SK-MEL-5 (cell line): ENCODE measurements at places on chromosomes 12 and 14.

GRCh38 chr12:124550123-124551089, 17.0 kb downstream of the NCOR2 start:
- DNase-seq = no peak

DNA sequence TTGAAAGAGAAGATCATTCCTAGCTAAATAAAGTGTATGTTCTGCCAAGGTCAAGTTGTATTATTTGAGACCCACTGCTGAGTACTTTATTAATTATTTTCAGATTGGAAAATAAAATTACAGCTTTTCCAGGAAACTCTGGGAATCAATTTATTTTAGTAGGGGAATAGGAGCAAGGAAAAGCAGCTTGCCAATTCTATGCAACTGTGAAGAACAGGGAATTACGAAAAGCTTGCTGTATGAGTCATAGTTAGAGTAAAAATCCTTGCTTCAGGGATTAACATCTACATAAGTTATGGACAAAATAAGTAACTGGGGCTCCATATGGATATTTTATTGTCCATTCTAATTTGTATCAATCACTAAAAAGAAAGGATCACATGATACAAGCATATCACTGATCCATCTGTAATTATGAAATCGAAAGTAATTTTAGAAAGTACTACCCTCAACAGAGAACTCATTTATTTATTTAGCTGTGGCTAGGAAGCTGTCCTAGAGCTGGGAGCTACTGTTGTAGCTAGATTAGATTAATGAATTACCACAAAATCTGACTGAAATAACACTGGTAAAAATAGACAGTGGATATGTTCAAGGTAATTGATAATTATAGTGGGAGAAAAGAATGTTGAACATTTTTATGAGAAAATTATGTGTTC, 303.5 kb upstream of the NPAS3 start:
- peak; percentile 21 for DNase-seq

- no peak for DNase-seq
Observed at GRCh38 chr12:104586351-104586919, 129.7 kb downstream of the CHST11 start.

DNA sequence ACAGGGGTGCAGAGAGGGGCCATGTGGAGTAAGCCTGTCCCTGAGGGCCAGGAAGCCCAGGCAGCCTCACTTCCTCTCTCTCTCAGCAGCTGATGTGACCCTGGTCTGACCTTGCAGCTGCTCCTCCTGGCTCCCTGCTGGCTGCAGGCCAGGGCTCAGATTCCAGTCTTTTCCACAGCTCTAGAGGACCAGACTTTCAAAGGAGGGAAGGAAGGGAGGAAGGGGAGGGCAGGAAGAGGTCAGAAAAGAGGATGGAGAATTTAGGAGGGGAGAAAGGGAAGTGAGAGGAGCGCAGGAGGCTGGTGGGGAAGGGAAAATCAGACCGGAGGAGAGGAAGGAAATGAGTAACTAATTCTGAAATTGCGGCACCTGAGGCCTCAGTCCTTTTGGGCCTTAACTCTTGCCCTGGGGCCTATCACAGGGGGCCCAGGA, 40.9 kb upstream of the VASH1 start:
- DNase-seq = no peak

DNA sequence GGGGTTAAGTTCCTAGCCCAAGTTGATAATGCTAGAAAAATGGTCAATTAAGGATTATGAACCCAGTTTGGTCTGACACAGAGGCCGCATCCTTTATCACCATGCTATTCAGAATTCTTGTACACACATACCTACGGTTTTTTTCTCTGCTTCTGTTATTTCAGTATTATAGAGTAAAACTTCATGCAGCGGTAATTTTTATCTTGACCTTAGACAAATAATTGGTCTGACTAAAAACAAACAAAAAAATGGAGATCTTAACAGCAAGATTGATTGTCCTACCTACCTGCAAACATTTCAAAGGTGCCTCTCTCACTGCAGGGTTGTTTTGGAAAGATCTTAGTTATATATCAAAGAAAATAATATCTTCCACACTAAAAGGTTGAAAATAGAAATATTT, 201.9 kb upstream of the PRICKLE1 start:
- no peak for DNase-seq

DNA sequence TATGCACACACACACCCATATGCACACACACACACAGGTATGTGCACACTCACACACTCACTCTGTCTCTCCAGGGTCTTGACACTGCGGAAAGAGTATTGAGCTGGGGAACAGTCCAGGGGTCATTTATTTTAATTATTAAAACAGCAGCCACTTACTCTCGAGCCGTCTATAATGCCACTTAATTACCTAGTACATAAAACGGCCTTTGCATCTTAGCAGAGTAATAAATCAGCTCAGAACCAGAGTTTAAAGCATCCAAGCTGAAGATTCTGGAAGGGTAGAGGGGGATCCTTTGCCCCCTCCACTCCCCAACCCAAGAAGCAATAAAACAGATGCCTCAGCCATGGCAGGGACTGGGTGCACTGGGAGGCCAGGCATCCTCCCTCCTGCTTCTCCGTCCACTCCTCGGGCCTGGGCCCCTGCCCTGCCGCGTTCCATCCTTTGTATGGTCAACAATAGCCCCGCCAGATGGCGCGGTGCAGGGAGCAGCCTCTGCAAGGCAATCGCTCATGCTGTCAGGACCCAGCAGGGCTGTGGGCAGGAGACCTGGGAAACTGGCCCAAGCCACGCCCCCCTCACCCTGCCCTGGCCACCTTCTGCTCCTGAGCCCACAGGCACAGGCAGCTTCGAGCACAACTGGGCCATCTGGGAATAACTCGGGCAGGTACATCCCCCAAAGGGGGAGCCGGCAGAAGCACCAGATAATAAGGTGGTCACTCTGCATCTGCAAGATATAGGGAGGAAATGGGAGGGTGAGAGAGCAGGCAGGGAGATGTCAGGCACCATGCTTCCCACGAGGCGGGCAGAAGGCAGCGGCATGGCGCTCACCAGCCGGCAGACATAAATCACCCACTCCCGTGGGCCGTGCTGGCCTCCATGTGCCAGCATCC, 40.9 kb downstream of the CCDC85C start:
- DNase-seq = peak; percentile 79

DNA sequence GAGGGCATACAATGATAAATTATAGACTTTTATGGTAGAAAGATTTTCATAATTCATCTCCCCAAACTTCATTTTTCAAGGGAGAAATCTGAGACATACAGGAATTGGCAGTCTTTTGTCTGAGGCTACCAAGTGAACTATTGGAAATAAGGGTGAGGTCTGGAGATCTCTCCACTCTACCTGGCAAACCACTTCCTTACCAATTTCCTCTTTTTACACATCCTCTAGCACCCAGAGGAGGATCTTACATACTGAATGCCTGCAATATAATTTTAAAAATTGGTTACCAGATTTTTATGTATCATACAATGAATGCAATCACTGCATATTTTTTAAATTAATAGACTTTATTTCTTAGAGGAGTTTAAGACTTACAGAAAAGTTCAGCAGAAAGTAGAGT, 6.6 kb downstream of the PDE6H start:
- DNase-seq = no peak

GRCh38 chr12:12008931-12009611, 61.7 kb upstream of the BCL2L14 start:
- peak; percentile 97 for DNase-seq

GRCh38 chr14:76257842-76258397, 106.2 kb downstream of the GPATCH2L start:
- DNase-seq = no peak

- no peak for DNase-seq
Observed at GRCh38 chr14:28690029-28690692, 76.4 kb upstream of the FOXG1 start.

- no peak for DNase-seq
Observed at GRCh38 chr14:51145246-51145645, 50.3 kb upstream of the TRIM9 start.

GRCh38 chr12:6758506-6759095, 5.7 kb upstream of the MLF2 start:
- DNase-seq = no peak

DNA sequence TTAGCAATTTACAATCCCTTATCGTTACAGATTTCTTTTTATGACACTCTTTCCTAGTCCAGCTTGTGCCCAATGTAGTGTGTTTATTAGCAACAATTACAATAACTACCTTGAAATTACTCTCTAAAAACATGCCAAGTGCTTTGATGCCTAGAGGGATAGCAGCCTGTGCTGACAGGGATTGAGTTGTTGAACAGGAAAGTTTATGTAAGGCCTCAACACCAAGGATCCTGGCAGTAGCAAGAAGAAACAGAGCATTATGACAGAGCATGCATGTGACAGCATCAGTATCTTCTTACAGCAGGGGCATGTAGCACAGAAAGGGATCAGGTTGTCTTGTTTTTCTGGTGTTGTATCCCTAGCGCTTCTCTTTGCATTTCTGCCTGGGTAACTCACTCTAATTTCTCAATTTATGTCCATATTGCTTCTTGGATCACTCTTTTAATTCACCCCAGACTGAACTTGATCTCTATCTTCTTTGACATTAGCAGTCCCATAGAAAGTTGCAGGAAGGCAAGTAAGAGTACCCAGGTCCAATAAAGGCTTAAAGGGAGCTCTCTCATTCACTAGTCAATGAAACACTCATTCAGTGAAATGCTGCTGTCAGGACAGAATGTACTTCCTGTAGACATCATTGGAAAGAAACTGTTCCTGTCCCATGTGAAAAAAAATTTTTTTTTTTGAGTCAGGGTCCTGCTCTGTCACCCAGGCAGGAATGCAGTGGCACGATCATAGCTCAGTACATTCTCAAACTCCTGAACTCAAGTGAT, 220.0 kb upstream of the GRIP1 start:
- no peak for DNase-seq

DNA sequence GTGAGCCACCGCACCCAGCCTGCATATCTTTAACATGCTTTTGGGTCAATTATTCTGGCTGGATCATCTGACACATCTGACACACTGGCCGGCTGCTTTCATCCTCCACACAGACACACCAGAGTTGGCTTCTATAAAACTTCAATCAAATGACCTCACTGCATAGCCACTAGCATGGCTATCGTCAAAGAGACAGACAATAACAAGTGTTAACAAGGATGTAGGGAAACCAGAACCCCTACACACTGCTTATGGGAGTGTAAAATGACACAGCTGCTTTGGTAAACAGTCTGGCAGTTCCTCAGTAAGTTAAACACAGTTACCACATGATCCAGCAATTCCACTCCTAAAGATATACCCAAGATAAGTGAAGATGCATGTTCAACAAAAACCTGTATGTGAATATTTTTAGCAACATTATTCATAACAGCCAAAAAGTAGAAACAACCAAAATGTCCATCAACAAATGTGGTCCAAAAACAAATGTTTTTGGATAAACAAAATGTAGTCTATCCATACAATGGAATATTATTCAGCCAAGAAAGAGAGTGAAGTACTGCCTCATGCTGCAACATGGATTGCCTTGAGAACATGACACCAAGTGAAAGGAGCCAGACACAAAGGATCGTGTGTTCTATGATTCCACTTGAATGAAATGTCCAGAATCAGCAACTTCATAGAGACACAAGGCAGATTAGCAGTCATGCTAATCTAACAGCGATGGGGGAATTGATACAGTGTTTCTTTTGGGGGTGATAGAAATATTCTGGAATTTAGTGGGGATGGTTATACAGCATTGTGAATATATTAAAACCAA, 10.1 kb downstream of the KDM2B start:
- peak; percentile 70 for DNase-seq

DNA sequence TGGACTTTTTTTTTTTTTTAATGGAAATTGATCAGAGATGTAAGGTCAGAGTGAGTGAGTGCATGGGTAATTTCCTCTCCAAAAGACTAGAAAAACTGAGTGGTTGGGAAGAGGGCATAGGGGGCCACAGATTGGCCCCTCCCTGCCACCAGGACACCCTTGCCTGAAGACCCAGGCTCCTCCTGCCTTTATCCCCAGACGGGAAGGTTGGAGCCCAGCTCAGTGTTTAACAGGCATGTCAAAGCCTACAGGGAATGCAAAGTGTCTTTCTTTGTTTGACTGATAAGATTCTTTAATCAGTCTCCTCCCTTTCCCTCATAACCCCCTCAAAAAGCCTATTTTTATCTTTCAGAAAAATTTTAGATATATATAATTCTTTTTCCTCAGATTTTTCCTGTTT, 50.3 kb downstream of the IRAK3 start:
- no peak for DNase-seq

DNA sequence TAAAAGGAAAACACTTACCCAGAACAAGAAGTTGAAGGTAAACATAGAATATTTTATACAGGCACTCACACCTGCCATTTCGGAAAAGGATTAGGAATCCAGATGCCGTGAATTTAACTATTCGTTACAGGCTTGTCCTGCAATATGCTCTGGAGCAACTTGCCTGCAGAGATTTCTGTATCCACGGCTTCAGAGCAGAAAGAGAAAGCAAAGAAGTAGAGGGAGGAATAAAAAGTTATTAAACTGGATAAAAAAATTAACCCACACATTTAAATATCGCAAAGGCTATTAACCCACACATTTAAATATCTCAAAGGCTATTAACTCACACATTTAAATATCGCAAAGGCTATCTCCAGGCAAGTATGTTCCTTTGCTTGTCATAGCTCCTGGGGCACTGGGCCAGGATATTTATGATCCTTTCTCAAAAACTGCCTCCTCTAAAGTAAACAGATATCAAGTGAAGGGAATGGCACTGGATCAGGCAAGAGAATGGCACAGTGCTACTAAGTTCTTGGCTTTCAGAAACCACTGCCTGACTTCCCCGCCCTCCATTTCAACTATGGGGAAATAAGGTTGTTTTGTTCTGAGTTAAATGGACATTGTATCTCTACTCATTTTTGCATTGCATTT, at the start of gene TSPAN8:
TSPAN8 (minus strand) TSS at position 399 of the 633 bp plus-strand sequence; CDS start at position 78, 321 bp downstream.
- no peak for DNase-seq

DNA sequence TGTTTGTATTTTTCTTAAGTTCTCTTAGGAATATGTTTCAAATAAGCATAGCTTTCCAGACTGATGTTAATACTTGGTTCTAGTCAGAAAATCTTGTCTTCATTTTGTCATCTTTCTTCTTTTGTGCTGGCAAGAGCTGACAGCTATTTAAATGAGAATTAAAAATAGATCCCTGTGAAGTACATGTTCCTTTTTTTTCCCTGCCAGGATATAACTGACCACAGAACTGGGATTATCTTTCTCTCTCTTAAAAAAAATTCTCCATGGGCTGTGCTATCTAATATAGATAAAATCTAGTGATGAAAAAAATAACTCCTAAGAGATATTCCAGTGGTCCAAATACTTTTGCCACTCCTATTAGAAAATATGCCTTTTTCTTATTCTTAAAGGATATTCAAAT, 163.4 kb downstream of the AKAP6 start:
- DNase-seq = no peak

DNA sequence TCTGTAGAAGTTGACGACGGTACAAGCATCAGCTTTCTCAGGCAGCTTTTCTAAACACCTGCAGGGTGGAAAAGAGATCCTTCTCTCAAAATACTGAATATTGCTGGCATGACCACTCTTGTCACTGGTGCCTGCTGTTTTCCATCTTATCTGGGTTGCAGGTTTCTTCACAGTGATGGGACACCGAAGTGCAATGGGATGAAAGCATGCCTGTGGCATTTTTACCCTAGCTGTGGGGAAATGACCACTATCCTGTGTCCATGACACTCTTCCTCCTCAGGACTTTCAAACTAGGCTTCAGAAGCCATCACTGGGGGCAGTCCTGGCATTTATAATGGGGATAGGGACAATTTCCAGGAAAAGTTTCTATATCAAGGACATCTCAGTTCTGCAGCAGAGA, 98.5 kb downstream of the ETV6 start:
- DNase-seq = no peak

- no peak for DNase-seq
Observed at GRCh38 chr12:39205969-39206368, 237.0 kb downstream of the KIF21A start.
